ENCODE measurements at places on chromosomes 6 and 20.

DNA sequence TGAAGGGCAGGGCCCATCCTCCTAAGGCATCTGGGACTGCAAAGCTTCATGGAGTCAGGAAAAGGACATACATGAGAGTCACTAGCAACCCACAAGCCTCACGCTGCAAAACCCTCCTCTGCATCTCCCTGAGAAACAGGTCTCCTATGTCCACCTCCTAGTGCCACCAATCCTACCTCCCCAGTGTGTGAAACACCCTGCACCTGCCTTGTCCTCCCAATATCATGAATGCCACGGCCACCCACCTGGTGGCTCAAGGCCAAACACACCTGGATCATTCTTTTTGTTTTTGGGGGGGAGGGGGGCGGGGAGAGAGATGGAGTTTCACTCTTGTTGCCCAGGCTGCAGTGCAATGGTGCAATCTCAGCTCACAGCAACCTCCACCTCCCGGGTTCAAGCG lies 90.5 kb downstream of the ZMYND8 start:
- DNase-seq: no peak

DNA sequence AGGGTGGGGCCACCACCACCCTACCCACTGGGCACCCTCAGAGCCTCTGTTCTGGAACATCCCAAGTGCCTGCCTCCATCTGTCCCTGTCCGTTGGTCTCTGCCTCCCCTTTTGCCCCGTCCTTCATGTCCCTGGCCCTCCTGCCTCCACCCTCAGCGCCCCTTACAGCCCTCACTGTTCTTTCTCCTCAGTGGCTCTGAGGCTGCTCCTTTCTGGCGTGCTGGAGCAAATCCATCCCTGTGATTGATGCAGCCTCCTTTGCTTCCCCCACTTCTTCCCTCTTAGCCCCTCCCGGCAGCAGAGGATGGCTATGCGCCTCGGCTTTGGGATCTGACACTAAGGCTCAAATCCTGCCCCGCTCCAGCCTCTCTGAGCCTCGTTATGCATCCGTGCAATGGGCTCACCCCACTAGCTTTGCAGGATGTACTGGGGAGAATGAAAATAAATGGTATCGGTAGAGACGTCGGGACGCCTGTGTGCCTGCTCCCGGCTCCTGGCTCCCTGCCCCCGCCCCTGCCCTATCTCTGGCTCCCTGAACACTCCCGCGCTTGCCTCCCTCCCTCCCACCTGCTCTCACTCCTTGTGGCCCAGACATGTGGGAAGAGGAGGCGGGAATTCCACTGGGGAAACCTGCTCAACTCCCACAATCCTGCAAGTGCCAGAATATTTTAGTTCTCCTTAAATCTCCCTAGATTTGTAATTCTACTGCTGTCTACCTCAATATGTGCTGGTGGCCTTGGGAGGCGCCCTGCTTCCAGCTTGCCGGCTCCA lies 13.1 kb downstream of the VSTM2L start:
- DNase-seq: no peak

DNA sequence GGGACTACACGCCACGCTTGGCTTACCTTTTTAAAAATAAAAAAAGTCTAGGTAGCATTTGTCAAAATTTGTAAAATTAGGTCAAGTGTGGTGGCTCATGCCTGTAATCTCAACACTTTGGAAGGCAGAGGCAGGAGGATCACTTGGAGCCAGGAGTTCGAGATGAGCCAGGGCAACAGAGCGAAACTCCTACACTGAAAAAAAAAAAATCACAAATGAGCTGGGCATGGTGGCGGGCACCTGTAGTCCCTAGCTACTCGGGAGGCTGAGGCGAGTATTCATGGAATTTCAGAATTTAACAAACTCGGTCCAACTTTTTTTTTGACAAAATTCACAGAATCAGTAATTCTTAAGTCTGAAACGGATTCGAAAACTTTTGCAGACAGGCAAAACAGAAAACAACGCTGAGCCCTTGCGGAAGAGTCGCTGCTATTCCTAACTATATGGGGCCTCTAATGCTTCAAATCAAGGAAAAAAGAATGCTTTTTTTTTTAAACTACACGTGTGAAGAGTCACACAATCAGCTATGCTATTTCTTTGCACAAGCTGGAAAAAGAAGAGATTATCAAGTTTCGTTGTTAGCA lies 62.9 kb downstream of the GTF2H5 start:
- DNase-seq: no peak

DNA sequence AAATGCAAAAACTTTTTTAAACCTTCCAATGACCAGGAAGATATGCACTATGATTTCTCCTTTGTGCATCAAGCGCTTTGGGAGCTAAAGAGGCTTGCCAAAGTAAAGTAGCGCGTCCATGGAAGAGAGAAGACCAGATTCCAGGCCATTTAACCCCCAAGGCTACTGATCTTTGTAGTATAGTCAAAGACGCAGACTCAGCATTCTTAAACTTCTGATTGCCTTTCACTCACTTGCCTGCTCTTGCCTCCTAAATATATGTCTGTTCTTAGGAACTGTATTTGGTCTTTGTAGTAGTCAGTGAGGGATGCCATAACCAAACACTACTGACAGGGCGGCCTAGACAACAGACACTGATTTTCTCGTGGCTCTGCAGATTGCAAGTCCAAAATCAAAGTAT lies 426.4 kb downstream of the PRKN start:
- DNase-seq: no peak

DNA sequence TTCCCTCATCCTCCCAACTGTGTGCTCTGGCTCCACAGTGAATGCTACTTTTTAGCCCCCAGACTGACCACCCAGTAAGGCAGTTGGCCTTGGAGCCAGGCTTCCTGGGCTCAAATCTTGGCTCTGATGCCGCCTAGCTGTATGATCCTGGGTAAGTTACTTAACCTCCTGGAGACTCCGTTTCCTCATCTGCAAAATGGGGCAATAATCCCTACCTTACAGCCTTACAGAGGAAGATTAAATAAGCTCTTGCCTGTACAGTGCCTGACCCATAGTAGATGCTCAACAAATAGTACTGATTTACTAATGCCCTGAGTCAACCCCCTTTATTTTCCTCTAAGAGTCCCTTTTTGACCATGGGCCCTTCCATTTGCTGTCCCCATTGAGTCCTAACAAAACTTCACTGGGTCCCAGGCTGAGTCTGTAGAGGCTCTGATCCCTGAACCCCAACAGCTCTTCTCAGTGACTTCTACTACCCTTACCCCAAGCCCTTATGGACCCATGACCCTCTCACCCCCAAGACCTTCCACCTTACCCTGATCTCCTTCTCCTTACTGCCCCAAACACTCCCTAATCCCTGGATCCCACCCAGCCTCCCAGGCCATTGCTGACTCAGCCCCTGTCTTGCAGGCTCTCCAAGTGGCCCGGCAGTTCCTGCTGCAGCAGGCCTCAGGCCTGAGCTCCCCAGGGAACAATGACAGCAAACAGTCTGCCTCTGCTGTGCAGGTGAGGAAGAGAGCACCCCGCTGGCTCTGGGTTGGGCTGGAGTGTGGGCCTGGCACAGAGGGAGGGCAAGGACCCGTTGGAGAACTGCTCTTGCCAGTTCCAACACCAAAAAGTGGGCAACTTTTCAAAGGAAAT lies 31.4 kb downstream of the FOXP4 start:
- DNase-seq: peak; percentile 63

DNA sequence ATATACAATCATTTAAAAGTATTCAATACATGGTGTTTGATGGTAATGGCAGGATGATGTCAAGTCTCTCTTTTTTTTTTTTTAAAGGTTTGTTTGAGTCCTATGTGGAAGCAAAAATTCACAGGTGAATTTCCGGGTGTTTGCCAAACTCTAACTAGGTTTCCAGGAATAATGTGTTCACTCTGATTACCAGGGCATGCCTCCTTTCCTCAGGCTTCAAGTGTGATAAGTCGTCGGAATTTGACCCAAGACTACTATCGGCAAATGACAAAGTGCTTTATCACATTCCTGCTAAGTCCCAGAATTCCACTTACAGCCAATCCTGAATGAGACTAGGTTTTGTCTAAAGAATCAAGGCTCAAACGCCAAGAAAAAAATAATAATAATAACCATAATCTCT lies 7.3 kb downstream of the OARD1 start:
- DNase-seq: no peak

DNA sequence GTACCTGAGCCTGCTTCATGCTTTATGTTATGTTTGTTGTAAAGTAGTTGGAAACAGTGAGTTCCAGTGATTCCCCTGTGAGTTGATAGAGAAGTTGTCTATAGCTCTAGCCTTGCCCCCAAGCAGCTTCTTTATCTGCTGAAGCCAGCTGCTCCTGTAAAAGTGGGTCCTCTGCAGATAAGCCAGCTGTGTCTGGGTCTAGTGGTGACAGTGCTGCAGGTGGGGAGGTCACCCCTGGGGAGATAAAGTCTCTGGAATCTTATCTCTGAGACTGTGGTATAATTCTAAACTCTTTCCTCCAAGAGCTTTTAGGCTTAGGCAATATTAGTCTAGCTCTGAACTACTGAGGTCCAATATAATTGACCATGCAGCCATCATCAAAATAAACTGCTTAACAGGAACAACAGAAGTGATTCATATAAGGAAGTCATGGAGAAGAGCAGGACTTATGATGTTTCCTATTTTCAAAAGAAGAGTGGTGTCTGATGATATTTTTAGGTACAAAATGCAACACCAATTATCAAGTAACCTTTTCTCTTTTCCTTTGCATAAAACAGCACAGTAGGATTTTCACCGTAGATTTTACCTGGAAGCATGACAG lies 44.2 kb upstream of the TMEM217 start:
- no peak for DNase-seq

DNA sequence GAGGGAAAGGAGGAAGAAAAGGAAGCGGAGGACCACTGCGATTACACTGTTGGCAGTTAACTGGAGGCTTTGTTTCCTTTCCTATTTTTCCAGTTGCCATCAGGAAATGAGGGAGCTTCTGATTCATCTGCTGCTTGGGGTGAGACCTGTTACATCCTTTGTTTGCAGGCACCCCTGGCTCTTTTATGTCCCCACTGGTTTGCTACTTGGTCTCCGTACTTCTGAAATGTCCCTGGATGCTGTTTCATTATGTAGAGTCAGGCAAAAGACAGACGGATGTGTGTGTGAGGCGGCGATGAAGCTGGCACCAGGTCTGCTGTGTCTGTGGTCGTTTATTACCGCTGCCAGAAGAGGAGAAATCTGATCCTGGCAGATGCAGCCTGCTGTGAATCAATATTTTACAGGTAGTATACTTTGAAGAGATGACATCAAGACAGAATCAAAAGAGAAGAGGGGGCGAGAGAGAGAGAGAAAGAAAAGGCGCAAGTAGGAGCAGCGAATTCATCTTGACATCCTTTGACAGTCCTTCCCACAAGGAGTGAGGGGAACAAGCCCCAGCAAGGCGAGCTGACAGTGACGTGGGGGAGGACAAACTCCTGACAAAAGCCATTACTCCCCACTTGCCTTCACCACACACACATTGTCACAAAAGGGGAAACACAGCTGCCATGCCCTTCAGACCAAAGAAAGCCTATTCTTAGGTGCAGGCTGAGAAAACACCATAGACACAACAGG lies 145.9 kb upstream of the FBXL4 start:
- no peak for DNase-seq

DNA sequence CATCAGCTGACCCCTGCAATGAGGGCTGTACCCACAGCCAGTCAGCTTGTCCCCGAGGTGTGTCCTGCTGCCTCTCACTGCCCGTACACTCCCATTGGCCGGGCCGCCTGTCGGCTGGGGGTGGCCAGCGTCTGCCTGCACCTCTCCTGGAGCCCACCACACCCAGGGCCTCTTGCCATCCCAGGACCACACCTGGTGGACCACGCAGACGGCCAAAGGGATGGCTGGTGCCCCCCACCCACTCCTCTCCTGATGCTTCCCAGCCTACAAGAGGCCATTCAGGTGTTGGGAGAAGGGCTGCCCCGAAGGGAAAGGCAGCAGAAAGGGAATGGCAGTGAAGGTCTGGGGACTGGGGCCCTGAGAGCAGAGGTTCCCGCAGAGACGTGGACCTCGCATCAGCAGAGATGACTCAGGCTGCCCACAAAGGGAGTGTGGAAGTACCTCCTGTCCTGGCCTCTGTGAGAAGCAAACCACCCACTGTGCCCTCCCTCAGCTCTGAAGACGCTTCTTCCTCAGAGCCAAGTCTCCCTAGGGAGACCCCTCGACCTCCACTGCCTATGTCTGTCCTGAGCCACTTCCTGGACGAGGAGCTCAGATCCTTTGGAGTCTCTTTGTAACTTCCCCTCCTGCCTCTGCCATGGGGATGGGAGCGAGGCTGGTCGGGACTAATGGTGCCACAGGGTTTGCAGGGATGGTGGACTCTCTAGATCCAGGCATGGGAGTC lies 60.9 kb downstream of the PYGB start:
- no peak for DNase-seq
